ENCODE measurements at places on chromosomes 4 and X. TPM values are rescaled to one million over a fixed set of nuclear protein-coding genes. Genes with fewer than 3 reads are reported as not detected.

DNA sequence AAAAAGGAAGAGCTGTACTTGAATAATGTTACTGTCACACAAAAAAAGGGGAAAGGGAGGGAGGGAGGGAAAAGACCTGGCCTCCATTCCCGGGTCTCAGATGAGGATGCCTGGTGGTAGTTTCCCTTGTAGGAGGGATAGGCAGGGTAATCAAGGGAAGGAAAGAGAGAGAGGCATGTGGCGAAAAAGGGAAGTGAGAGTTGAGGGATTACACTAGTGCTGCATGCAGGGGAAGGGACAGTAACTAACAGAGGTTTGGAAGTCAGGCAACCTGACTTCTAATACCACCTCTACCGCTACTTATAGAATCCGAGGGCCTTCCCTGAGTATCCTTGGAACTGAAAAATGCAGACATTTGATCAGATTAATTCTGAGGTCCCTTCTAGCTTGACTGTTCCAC lies 821.7 kb upstream of the FTHL17 start:
- DNase-seq = no peak

GRCh38 chr4:173371292-173372192 lies 788 bp downstream of the SAP30 start:
- DNase-seq = no peak

DNA sequence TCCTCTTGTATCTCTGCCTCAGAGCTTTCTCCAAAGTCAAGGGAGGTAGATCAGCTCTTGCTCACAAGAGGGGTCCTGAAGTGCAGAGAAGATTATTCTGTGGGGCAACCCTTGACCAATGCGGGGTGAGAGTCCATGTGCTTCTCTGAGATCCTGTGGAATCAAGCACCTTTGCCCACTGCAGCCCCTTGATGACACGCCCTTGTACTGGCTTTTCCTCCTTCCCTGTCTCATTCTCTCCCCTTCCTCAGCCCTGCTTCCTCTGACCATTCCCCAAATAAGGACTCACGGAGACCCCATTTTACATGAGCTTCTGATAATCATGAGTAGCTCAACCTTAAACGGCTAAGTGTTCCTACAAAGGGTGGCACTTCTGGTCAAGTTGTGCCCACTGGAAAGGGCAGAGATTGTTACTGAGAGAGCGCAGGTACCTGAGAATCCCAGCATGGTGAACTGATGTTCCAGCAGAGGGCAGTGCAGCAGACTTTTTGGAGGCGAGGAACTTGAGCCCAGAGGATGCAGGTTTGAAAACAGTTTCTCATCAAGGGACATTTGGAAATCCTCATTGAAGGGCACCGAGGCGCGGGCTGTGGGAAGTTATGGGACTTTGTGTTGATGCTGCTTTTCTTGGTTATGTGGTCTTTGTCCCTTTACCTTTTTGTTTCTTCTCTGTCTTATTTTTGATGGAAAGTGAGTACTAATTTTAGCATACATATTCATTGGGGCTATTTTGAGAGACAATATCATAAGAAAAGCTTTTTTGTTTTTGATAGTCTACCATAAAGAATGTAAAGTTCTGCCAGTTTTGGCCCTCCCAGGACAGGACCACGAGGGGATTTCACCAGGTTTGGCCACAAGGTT lies 201.3 kb downstream of the RBM46 start:
- no peak for DNase-seq

Gene ETDB
- total RNA-seq = not detected

Gene RHOXF2
- not detected for total RNA-seq

Gene MAGEE2
- total RNA-seq = not detected
